CD4-positive, CD25-positive, alpha-beta regulatory T cell (primary cell): ENCODE measurements at places on chromosomes 4 and X.

GRCh38 chr4:183157215-183157614 is 58.2 kb downstream of the WWC2 start:
- no peak for DNase-seq

- DNase-seq = no peak
These were observed 108.9 kb downstream of the SYNPO2 start for GRCh38 chr4:118997601-118998000.

DNA sequence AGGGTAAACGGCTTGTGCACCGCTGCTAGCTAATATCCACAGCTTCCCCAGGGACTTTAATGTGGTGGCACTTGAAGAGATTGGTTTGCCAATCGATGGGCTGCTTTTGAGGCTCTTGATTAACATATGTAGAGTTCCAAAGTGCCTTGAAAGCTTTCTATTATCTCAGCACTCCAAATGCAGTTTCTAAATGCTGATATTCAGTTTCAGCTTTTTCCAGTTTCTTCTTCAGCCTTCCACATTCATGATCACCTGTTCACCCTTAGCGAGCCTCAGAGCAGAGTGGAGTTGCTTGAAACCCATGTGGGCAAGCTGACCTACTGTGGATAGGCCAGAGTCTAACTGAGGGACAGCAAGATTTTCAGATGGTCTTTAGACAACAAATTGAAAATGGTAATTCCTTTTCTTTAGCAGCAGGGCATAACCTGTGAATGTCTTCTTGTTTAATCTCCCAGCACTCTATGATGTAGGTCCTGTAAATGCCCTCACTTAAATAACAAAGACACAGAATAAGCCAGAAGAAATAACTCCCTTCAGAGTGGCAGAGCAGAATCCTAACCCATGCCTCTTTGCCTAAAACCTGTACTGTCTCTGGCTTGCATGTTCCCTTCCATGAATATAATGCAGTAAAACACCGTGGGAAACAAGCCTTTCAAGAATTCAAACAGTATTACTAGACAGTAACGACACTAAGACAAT is 99.8 kb downstream of the TSPAN5 start:
- no peak for DNase-seq

- DNase-seq = no peak
These were observed 4.8 kb downstream of the CPE start for GRCh38 chr4:165383591-165384073.

GRCh38 chr4:38995660-38996005 is 36.6 kb downstream of the TMEM156 start:
- no peak for DNase-seq

GRCh38 chr4:10655968-10656367 is 28.6 kb downstream of the CLNK start:
- no peak for DNase-seq

GRCh38 chrX:107848591-107848990 is 22.9 kb downstream of the MID2 start:
- DNase-seq = no peak

DNA sequence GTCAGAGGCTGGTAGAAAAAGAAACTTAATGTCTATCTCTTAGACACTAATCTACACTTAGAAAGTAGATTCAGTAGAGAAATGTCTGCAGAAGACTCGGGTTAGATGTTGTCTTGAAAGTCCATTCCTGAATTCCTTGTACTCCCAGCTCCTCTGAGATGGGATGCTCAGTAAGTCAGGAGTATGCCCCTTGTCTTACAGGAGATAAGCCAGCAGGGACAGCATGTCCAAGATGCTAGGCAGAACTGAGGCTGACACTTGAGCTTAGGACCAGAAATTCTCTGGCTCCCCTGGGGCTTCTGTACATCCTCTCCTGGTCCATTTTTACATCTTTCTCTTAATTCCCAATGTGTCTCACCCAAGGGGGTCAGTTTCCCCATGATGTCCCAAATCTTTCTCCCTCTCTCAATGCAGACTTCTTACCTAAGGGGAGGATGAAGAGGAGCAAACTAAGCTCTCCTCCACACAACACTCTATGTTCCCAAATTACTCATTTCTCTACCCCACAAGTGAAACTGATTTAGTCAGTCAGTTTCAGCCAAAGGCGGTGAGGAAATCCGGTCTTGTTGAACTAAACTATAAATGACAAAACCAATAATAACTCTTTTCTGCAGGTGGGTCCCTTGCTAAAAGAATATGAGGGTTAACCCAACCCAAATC is 558.2 kb upstream of the DIPK2B start:
- peak; percentile 39 for DNase-seq

- DNase-seq = no peak
These were observed 362.4 kb downstream of the PPP3CA start for GRCh38 chr4:100984901-100985300.

DNA sequence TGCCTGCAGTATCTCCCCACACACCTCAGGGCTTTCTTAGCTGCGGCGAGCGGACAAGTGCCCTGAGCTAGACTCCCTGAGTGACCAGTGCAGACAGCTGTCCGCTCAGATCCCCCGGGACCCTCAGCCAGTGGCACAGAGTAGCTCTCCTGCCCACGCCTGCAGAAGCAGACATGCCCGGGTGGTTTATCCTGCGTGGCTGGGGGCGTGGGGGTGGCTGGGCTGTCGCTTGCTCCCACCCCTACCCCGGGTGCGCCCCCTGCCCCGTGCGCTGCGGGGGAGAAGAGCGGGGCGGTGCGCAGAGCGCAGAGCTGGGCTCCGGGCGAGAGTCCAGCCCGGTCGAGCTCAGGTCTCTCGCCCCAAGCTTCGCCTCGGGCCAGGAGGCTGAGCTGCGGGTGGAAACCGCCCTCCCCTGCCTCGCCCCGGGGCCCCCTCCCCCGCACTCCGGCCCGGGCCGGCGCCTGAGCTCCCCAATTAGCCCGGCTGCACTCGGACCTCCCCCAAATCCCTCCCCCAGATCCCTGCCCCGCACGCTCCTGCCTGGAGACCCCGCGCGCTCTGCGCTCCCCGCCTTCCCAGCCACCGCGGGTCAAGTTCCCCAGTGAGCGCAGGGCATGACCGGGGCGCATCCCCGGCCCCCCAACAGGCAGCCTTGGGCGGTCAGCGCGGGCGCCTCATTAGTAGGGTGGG is 11.7 kb upstream of the SHOX start:
- DNase-seq = no peak

GRCh38 chr4:158316264-158316663 is 106.0 kb downstream of the TMEM144 start:
- DNase-seq = no peak

DNA sequence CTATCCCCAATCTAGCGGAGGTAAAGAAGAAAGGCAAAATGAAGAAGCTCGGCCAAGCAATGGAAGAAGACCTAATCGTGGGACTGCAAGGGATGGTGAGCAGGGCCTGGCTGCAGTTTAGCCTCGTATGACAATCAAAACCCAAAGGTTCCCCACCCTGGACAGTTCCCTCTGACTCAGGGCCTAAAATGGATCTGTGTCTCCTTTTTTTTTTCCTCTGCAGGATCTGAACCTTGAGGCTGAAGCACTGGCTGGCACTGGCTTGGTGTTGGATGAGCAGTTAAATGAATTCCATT is 986 bp downstream of the HDAC6 start:
- DNase-seq = no peak

DNA sequence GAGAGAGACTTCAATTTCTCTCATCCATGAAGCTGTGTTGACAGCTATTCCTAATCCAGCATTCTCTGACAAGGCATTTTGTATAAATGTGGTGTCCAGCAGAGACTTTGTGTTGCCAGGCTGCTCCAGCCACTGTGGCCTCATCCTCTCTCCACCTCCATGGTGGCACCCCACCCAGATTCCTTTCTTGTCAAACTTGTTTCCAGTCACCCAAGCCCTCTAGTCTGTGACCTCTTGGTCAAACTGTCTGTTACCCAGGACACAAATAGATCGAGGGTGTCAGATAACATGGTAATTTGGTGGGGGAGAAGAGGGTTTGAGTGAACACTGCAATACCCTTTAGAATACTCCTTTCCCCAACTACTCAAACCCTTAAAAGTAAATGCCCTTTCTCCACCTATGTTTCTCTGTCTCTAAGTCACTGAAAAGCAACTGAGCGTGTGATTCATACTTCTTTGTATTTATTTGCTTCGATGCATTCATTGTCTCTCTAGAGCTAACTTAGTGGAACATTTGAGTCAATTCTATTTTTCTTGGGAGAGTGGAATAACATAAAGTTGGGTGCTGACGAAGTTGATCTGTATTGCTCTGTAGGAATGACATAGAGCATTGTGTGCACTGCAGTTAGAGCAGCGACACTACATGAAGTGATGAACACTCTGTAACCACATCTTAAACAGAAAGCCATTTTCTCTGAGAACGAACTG is 13.7 kb downstream of the PITX2 start:
- DNase-seq = no peak

DNA sequence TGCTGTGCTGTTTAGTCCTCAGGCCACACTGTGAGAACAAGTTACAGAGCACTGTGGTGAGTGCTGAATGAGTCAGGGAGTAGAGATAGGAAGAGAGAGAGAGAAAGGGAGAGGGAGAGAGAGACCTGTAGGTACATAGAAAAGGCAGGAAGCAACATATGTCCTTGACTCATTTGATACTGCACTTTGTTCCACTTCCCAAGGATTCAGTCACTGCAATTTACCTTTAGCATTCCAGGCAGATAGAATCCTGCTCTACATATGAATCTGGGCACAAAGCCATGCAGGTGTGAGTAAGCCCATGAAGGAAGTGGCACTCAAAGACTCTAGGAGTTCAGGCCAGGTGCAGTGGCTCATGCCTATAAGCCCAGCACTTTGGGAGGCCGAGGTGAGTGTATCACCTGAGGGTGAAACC is 1.0 kb upstream of the DAPP1 start:
- DNase-seq = no peak

DNA sequence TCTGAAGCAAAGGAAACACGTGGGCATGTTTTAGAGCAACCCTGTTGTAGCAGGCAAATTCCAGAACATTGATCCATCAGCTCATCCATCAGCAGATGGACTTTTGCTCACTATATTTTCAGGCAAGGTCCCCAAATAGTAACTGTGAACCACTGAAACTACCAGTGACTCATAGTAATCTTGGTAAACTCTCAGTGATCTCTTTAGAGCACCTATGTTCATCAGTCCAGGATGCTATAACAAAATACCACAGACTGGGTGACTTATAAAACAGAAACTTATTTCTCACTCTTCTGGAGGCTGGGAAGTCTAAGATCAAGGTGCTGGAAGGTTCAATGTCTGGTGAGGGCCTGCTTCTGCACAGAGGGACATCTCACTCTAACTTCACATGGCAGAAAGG is 28.9 kb upstream of the BTC start:
- DNase-seq = no peak

- DNase-seq = no peak
These were observed 74.4 kb upstream of the DDX3X start for GRCh38 chrX:41259516-41259915.

DNA sequence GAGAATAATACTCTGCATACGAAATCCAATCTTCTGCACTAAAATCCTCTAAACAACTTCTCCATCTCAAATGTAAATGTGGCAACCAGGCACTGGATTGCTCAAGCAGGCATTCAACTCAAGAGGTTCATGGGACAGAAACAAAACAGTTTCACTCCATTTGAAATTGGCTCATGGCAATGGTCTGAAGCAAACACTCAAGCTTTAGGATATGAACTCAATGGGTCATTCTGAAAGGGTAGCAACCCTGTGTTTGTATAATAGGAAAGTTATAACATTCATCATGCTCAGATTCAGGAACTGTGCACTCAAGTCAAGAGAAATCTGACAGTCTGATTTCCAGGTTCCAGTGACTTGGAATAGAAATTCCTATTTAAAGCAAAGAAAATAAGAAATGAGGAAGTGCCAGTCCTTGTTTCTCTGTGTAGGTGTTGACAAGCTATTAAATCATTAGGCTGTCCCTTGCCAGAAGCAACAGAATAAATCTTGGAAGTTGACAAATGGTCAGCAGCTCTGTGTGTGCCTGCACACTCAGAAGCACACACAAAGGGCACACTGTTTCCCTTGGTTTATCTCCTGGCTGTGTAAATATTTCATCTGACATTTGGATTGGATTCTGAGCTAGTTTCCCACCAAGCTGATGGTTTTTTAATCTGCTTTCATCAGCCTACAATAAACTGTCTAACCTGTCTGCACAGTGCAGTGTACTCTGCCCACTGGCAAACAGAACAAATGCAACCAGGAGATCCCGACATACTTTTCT is 75.9 kb upstream of the CITED1 start:
- no peak for DNase-seq

DNA sequence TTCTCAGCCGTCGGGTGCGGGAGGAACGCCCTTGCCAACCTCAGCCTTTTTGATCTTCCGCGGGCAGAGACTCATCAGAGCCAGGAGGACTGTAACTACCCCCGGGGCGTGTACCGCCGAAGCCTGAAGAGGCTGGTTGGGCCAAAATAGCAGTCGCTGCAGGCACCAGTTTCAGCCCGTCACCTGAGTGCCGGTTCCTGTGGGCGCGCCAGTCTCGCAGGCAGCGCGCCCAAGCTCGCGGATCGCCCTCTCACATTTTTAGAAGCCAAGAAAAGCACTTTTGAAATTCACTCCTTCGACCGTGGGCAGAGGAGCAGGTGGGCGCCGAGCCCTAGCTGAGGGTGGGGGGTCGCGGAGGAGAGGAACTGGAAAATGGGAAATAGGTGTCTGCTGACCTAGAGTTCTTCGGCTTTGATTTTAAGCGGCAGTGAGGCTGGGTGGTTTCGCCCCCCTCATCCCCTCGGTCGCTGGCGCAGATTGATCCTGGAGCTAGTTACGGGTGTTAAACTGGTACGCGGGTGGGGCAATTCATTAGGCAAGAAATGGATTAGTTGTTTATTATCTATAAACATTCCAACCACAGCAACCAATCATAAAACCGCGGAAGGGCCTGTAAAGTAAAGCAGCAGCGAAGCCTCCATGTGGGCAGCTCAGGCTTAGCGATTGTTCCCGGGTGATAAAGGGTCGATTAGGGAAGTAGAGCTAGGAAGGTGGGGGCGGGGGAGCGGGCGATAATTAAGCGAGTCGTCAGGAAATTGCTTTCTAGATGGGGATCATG is 69.2 kb downstream of the FBXO8 start:
- no peak for DNase-seq

DNA sequence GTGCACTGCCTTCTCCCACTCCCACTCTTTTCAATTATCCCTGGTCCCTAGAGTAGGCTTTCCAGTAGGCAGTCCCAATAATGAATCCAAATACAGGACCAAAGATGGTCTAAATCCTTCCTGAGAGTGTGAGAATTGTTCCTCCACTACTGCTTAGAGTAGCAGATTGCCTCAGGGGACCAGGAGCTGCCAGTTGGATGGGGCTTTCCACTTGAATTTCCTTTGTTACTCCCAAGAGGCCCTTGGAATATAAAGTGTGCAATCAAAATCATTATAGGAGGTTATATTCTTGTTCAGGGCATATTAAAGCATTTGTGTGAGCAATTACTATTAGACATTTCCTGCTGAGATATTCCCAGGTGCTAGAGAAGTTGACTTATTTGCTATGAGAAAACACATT is 156.6 kb upstream of the TLL1 start:
- DNase-seq = no peak

DNA sequence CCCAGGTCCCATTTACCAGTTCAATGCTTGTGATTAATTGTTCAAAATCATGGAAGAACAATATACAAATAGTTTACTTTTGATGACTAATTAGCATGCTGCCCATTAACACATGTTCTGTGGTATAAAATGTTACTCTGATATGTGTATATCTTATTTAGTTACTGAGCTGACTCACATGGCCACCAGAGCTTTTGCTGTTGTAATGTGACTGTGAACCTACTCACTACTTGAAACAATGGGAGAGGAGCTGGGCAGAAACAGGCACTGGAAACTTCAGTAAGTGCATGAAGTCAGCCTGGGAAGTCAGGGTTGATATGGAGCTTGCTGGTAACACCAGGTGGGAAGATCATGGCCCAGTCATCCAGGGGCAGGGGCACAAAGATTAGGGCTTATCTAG is 72.7 kb upstream of the MAD2L1 start:
- no peak for DNase-seq
